NCI-H1092 (cell line): ENCODE measurements at places on chromosomes 16 and 17.

- no peak for DNase-seq
These were observed 120.0 kb upstream of the TBX2 start for GRCh38 chr17:61279476-61280145.

- no peak for DNase-seq
These were observed 82.0 kb downstream of the RGS9 start for GRCh38 chr17:65219124-65219523.

DNA sequence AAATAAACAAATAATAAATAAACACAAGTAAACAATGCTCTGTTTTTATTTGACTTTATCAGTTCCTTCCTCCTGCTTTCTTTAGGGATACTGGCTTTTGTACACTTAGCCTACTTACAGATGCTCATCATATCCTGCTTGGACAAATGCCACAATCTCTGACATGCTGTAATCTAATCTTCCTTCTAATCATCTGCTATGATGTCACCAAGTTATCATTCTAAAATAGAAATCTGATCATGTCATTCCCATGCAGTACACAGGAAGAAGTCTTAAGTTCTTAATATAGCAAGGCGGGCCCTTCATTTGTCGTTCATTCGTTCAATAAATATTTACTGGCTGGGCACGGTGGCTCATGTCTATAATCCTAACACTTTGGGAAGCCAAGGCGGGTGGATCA lies 9.1 kb upstream of the UBB start:
- no peak for DNase-seq

GRCh38 chr17:48505788-48506187 lies 25.0 kb downstream of the HOXB1 start:
- DNase-seq = peak; percentile 75

GRCh38 chr17:77465358-77466041 lies 324.7 kb downstream of the SEC14L1 start:
- DNase-seq = no peak

DNA sequence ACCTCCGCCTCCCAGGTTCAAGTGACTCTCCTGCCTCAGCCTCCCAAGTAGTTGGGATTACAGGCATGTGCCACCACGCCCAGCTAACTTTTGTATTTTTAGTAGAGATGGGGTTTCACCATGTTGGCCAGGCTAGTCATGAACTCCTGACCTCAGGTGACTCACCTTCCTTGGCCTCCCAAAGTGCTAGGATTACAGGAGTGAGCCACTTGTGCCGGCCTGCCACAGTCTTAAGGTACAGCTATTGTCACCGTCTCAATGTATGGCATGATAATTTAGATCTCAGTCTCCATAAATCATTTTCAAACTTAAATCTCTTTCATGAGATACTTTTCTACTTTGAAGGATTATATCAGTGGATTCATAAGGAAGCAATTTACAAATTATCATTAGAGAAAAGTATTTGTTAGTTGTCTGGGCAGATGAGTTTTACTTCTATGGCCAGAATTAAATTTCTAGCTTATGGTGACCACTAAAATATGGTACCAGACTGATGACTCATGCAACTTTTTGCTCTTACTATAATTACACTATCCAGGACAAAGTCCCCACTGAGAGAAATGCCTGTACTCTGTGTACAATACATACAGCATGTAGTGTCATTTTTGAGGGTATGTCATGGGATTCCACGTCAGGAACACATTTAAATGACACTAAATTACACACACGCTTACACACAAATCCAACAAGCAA lies 1230.3 kb upstream of the GOT2 start:
- no peak for DNase-seq

GRCh38 chr17:73819440-73820395 lies 175.5 kb upstream of the SDK2 start:
- no peak for DNase-seq

- DNase-seq = peak; percentile 68
These were observed 14.4 kb downstream of the CTRL start for GRCh38 chr16:67917140-67917851.

DNA sequence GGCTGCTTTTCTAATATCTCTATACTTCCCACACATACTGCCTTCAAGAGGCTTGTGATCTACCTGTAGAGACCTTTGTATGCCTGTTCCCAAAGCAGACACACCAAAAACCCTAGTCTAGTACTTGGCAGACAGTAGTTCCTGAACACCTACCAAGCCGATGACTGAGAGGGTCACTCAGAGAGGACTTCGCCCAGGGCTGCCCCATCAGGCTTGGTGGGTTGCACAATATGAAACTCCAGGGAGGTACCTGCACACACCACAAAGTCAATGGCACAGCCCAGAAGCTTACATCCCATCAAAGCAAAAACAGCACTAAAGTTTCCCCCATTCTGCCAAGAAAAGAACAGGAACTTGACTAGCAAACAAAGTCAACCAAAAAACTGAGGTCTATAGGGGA lies 30.3 kb downstream of the ASPA start:
- DNase-seq = no peak

DNA sequence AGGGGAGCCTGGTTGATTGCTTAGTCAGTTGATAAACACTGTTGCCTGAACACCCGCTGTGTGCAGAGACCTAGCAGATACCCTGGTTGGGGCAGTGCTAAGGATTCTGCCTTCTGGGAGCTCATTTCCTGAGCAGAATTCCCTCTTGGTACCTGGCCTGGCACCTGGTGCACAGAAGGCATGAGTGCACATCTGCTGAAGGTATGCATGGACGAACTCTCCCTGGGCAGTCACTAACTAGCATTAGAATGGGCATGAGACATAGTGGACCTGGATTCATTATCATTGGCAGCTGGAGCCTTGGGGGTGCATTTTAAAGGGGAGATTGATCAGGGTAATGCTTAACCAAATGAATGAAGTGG lies 13.1 kb downstream of the ADCY7 start:
- DNase-seq = no peak
